Cortex of kidney (tissue), 1 donor: ENCODE measurements at places on chromosomes 2 and 18.

DNA sequence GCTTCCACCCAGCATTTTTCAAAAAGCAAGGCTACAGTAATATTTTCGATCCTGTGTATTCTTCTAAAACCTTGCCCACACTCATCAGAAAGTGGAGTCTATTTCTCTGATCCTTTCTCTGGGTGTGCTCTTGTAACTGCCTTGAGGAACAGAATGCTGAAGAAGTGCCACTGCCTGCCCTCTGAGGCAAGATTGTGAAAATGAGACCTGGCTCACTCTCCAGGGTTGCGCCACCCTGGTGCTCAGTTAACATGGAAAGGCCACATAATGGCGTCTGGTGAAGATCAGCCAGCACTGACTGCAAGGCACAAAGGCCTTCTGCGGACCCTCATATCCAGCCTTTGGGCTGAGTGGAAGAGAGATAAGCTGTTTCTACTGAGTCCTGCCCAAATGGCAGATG is 11.2 kb upstream of the SH3RF3 start:
- no peak for DNase-seq

GRCh38 chr2:240136671-240137292 is 677 bp upstream of the COPS9 start:
- DNase-seq = no peak

DNA sequence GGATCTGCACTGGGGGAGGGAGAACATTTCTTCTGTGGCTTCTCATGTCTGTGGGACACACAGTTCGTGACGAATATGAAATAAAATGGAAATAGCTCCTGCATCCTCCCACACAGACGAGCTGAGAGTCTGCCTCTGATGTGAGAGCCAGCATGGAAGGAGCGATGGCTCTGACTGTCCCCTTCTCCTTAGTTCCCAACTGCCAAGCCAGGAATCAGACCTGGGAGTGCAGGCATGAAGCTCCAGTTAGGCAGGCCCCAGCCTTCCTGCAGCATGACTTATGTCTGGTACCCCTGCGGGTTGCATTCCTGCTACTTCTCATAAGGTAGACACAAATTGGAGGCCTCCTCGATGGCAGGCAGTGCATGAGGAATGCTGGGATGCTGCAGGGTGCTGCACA is 56.2 kb downstream of the PRKCE start:
- no peak for DNase-seq

DNA sequence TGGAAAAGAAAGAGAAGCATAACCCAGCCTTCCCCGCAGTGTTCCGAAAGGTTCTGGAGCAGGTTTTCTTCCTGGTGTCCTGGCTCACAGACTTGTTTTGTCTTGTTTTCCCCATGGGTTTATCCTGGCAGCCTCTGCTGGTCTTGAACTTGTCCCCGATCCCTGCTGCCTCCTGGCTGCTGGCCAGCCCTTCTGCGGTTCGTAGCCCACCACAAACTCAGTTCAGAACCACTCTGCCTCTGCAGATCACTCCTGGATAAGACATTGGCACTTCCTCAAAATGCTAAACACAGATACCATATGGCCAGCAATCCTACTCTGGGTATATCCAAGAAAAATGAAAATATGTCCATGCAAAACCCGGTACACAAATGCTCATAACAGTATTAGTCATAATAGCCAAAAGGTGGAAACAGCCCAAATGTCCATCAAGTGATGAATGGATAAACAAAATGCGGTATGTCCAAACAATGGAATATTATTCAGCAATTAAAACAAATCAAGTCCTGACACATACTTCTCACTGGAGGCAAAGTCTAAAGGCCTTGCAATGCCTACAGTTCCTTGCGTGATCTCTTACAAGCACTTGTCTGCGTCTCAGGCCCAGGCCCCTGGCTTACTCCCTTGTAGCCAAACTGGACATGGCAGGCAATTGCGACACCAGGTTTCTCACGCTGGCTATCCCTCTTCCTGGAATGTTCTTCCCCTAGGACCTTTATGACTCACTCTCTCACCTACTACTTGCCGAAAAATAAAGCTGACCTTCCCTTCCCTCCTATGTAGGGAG is 28.0 kb upstream of the ARHGEF4 start:
- no peak for DNase-seq

DNA sequence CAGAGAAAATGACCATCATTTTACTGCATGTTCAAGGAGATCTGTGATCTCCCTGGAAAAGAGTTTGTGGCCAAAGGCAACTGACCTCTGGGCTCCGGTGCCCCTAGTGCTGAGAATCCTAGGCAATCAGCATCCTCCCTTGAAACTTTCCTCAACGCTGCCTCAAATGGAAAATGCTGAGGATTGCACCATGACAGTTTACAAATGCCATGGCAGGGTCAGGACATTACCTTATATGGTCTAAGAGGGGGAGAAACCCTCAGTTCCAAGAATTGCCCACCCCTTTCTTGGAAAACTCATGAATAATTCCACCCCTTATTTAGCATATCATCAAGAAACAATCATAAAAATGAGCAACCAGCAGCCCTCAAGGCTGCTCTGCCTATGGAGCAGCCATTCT is 48.3 kb downstream of the ALPK2 start:
- DNase-seq = no peak

- no peak for DNase-seq
Measured at GRCh38 chr2:238509151-238509835, 82.6 kb downstream of the ASB1 start.

- DNase-seq = no peak
Measured at GRCh38 chr18:70491734-70492348, 203.0 kb downstream of the SOCS6 start.

GRCh38 chr18:54928236-54928635 is 31.0 kb downstream of the CCDC68 start:
- no peak for DNase-seq

- no peak for DNase-seq
Measured at GRCh38 chr2:163466331-163467250, 269.2 kb downstream of the FIGN start.

DNA sequence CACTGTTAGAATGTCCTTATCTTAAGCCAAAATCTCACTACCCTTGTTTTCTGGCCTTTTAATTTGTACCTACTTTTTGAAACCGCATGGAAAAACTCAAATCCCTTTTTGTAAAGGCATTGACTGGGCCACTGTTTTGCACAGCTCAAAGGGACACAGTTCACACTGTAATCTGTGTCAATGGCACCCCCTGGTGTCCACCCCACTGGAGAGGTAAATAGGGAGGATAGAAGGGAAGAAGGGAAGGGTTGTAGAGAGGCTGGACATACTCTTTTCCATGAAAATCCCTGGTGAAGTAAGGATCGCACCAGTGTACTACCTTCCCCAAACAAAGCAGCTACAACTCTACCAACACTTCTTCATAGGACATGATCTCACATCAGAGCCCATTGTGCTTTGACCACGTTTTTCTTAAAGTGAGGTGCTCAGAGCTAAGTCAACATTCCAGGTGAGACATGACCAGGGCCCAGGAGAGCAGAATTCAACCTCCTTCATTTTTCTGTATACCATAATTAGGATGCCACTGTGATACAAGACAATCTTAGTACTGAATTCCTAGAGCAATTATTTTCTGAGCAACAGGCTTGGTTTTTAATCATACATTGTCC is 92.4 kb upstream of the RMDN2 start:
- DNase-seq = no peak

DNA sequence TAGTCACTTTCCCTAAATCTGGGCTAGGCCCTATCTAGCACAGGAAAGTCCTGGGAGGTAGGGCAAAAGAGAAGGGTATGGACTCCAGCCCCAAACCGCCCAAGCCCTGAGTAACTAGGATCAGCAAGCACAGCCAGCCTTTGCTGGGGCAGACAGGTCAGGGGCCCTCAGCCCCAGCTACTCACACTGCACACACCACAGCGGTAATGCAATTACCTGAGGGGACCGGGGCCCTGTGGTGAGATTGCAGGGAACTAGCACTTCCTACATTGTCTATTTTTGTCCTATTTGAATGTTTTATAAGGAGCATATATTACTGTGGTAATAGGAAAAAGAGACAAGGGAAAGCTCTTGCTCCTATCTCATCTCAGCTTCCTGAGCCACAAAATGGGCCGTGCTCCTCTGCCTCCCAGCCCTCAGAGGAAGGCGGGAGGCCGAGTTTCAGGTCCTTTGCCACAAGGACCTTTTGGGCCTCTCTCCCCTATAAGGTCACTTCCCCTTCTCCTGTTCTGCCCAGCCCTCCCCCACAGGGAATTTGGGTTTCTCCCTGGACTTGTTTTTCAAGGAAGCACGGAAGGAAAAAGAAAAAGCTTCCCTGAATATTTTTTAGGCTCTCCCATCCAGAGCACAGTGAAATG is 20.5 kb downstream of the RAB11FIP5 start:
- no peak for DNase-seq

- DNase-seq = no peak
Measured at GRCh38 chr2:212282671-212283261, 255.8 kb downstream of the ERBB4 start.

DNA sequence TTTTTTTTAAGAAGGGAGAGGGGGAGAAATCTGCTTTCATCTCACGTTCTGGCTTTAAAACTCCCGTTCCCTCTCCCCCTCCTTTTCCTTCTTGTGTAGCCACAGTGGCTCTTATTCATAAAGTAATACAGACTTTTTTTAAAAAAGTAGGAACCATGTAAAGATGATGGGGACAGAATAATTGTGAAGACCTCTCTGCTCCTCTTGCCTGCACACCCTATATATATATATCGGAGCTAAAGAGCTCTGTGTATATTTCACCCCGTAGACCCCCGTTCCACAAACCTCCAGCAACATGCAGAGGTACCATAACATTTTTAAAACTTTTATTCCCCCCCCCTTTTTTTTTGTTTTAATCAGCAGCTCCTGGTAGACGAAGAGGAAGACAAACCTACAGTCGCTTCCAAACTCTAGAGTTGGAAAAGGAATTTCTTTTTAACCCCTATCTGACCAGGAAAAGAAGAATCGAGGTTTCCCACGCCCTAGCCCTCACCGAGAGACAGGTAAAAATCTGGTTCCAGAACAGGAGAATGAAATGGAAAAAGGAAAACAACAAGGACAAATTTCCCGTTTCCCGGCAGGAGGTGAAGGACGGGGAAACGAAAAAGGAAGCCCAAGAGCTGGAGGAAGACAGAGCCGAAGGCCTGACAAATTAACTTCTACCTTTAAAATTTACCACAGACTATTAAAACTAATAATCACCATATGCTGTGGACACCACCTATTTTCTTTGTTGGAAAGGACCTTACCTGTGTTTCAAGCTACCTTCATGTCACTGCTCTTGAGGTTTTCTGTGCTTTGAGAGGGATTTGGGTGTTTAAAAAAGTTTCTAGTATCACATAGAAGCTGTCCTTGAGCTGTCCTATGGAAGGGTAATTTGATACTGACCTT is 1.7 kb downstream of the HOXD8 start:
- DNase-seq = no peak

DNA sequence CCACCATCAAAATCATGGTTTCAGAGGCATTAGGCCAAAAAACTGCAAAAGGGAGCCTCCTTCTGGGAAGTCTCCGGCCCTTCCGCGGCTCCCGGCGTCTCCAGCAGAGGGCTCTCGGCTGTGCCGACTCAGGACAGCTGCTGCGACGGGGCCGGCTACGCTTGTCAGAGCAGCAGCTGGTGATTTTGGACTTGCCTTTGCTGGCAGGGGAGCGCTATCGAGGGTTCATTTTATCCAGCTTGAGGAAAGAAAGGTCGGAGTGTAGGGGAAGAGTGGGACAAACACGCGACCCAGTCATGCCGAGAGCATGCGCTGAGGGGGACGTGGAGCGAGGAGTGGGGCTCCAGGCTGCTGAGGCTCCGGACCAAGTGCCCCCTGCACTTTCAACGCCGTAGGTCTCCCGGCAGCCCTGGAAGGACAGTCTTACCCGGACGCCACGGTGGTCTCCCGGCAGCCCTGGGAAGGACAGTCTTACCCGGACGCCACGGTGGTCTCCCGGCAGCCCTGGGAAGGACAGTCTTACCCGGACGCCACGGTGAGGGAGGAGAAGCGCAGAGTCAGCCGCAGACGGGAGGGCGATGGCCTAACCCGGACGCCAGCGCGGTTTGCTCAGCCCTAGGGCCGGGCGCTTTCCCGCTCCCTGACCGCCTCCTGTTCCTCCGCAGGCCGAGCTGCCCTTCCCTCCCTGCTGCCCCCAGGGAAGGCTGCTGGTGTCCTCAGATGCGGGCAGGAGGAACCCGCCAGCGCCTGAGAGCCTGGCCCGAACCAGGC is 21.7 kb downstream of the DDX18 start:
- DNase-seq = peak; percentile 8

DNA sequence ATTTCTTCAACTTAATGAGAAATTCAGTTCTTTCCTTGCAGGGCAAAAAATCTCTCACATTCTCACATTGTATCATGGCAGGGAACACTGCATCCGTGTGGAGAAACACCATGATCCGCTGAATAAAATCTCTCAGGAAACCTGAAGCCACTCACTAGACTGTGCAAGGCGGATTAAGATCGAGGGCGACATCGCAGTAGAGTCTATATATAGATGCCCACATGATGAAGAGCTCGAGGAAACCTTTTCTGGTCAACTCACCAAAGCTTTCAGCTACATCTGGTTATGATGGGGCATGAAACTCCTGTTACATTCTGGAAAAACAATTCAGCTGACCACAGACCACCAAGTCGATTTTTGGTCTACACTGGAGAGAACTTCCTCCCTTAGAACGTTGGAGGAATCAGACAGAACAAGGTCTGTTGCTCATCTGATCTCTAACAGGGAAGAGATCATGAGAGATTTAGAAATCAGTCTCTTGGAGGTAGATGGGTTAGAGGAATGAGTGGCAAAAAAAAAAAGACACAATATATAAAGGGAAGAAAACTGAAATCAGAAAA is 162.9 kb upstream of the ZNF516 start:
- DNase-seq = no peak

DNA sequence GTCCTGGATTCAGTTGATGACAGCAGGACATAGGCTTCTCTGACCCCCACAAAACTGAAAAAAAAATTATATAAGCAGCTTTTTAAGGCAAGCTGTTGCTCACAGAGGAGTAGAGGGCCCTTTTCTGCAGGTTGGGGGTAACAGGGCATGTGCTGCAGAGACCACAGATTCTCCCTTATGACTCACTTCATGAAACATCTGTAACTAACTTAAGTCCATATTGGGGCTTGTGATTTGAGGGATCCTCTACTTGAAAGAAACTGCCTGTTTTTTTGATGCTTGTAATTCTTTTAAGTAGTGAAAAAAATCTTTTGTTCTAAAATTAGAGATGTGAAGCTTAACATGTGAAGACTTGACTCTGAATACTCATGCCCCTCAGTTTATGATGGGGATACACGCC is 33.4 kb downstream of the XRCC5 start:
- no peak for DNase-seq
